ENCODE measurements at places on chromosomes 3 and 15.
A peak's percentile ranks its signal among the peaks of the same experiment; 100 is the strongest.

- no peak for DNase-seq
Measured at GRCh38 chr3:1908651-1909445, 189.8 kb upstream of the CNTN4 start.

- no peak for DNase-seq
Measured at GRCh38 chr3:13728487-13728886, 151.4 kb downstream of the WNT7A start.

DNA sequence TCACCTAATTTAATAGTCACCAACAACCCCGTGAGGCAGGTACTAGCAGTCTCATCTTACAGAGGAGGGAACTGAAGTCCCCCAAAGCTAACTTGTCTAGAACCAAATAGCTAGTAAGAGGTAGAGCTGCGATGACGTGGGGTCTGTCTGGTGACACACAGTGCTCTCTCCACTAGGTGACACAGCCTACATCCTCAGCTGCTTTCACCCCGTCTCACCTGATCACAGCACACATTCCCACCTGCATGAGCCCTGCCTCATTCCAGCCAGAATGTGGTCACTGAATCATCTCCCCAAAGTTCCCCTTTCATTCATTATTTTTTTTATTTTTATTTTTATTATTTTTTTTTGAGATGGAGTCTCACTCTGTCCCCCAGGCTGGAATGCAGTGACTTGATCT is 21.3 kb upstream of the MAGEF1 start:
- peak; percentile 23 for DNase-seq

DNA sequence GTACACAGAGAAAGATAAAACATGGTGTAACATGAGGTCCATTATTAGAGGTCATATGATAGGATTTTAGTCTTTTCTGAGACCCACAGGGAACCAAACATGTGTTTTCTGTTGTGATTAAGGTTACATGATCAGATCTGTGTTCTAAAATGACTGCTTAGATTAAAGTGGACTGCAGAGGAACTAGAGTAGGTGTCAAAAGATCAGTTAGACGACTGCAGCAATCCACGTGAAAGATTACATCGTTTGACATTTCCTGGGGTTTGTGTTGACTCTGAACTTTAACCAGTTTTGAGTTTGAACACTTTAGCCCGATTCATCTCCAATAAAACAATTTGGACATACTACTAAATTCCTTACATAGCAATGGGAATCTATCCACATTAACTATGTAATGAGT is 5.1 kb downstream of the MIX23 start:
- no peak for DNase-seq

DNA sequence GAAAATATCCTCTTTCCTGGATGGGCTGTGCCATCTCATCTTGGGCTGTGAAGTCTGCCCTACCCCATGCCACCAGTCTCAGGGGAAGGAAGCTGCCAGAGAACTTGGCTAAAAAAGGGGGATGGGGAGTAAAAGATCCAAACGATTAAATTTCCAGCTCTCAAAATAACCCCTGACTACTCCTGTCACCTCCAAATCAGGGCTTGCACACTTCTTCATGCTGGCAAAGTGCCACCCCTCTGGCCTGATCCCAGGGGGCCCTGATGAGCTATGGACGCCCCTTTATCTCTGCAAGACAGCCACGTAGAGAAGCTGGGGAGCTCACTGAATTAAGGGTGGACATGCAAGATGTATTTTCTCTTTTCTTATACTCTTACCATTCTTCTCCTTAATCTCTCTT is 1.2 kb upstream of the MLF1 start:
- DNase-seq, result no peak

- DNase-seq, result no peak
Measured at GRCh38 chr3:65563861-65564260, 474.9 kb downstream of the MAGI1 start.

- DNase-seq, result no peak
Measured at GRCh38 chr3:146124126-146124801, 36.7 kb downstream of the PLOD2 start.

DNA sequence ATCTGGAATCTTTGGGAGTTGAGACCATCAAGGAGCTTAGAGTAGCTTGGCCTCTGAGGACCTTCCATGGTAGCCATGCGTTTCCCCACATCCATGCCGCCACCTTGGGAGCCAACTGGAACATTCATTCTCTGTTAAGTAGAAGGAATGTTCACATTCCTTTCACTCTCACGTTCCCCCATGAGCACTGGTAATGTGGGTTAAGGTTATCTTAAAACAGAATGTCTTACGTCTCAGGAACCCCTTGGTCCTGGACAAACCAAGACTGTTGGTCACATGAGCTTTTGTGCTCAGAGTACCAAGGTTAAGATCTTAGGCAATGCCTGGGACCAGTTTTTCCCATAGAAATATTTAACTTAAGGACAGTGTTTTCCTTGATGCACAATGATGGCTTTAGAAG is 211.7 kb upstream of the UBE2E1 start:
- no peak for DNase-seq

DNA sequence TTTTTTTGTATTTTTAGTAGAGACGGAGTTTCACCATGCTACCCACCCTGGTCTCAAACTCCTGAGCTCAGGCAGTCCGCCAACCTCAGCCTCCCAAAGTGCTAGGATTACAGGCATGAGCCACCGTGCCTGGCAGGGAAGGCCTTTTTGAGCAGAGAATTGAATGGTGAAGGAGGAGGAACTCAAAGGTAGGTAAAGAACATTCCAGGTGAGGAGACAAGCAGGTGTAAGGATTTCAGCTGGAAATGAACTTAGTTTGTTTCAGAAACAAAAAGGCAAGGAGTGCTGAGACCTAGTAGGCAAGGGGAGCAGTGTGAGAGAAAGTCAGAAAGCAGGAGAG is 2.5 kb downstream of the TICRR start:
- DNase-seq, result no peak

DNA sequence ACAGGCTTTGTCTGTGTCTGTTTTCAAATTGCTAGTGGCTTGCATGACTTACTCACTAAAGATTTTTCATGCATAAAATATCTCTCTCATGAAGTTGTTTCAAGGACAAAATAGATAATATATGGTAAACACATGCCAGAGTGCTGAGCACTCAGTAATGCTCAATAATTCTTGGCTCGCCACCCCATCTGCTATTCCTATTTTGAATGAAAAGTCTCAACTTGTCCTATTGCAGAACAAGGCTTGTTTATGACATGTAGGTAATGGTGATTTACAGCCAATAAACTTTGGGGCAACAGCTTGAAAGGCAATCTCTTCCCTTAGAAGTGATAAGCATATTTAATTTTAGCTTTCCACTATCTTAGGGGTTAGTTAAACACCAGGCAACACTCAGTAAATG is 789.0 kb upstream of the ROBO1 start:
- no peak for DNase-seq

GRCh38 chr3:150370122-150370602 is 37.9 kb upstream of the TSC22D2 start:
- peak; percentile 73 for DNase-seq

- peak; percentile 40 for DNase-seq
Measured at GRCh38 chr15:93026380-93026817, 62.6 kb downstream of the RGMA start.

Data from ureter (tissue), 1 donor.